ENCODE measurements at places on chromosomes 2 and 18. TPM values are rescaled to one million over a fixed set of nuclear protein-coding genes. Genes with fewer than 3 reads are reported as not detected.

The SKOR2 gene
- total RNA-seq, result not detected

The FSHR gene
- total RNA-seq, result not detected

The MAP3K2 gene
- total RNA-seq, result 56.9 TPM

The GPR75 gene
- total RNA-seq, result 1.3 TPM

The SLC4A3 gene
- total RNA-seq, result 1.2 TPM

The IL36B gene
- not detected for total RNA-seq

The SERPINB10 gene
- not detected for total RNA-seq

The PLA2R1 gene
- 14.1 TPM for total RNA-seq

The C2orf15 gene
- not detected for total RNA-seq

The MC5R gene
- total RNA-seq, result not detected

The TUBB8B gene
- not detected for total RNA-seq

The LRP1B gene
- total RNA-seq, result not detected

The GPR35 gene
- 0.99 TPM for total RNA-seq

The KCNF1 gene
- total RNA-seq, result 0.29 TPM

The CDH19 gene
- not detected for total RNA-seq

The ERICH2 gene
- total RNA-seq, result not detected

The PCARE gene
- not detected for total RNA-seq

The SPHKAP gene
- total RNA-seq, result under 0.01 TPM

The CCL20 gene
- total RNA-seq, result not detected

The CTLA4 gene
- not detected for total RNA-seq

The ONECUT2 gene
- total RNA-seq, result under 0.01 TPM

The NMS gene
- not detected for total RNA-seq

The ECEL1 gene
- not detected for total RNA-seq

The RIT2 gene
- not detected for total RNA-seq

The LCT gene
- total RNA-seq, result under 0.01 TPM

The LYG2 gene
- not detected for total RNA-seq

The IMPA2 gene
- 24.0 TPM for total RNA-seq

The ARHGEF4 gene
- 1.3 TPM for total RNA-seq

The MAL gene
- 0.17 TPM for total RNA-seq

The CHPF gene
- total RNA-seq, result 94.8 TPM

The DNAH7 gene
- total RNA-seq, result 0.66 TPM

The SLC4A5 gene
- under 0.01 TPM for total RNA-seq

The SCN9A gene
- 40.9 TPM for total RNA-seq

The RNU2-63P gene
- not detected for total RNA-seq

The IL37 gene
- not detected for total RNA-seq

The LBX2 gene
- 6.3 TPM for total RNA-seq

The AQP12A gene
- not detected for total RNA-seq

The UGT1A8 gene
- not detected for total RNA-seq

All from smooth muscle cell of trachea (primary cell).